ENCODE measurements at places on chromosomes 1 and 21.

GRCh38 chr1:33180226-33180910 lies 1.5 kb downstream of the TRIM62 start:
- DNase-seq, result peak; percentile 73

- DNase-seq, result no peak
Measured at GRCh38 chr1:80987106-80987505, 813.6 kb upstream of the ADGRL2 start.

DNA sequence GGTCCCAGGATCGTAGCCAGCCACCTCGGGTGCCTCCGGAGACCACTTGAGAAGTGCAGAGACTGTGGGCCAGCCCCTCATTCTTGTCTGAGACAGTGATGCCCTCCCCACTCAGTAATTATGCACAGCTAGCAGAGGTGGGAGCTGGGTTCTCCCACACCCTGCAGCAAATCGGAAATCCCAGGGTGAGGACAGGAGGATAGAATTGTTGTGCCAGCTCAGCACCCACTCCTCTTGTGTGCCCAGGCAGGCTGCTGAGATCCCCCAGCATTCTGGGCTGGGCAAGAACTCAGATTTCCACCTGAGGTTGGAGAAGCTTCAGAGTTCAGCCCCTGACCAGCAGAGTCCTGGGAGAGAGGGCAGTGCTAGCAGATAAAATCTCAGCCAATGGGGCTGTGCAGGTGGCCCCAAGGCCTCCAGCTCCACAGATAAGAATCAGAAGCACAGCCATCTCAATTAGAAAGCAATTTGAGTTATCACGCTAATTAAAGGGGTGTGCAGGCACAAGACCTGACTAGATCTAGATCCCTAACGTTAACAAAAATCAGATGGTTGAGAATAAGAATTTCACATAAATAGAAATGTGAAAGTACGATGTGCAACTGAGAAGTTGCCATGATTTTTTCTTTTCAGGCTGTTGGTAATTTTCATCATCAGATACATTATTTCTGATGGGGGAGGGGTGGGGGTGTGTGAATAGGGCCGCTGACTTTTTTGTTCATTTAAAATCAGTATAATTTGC lies 45.5 kb upstream of the IRF2BP2 start:
- no peak for DNase-seq

DNA sequence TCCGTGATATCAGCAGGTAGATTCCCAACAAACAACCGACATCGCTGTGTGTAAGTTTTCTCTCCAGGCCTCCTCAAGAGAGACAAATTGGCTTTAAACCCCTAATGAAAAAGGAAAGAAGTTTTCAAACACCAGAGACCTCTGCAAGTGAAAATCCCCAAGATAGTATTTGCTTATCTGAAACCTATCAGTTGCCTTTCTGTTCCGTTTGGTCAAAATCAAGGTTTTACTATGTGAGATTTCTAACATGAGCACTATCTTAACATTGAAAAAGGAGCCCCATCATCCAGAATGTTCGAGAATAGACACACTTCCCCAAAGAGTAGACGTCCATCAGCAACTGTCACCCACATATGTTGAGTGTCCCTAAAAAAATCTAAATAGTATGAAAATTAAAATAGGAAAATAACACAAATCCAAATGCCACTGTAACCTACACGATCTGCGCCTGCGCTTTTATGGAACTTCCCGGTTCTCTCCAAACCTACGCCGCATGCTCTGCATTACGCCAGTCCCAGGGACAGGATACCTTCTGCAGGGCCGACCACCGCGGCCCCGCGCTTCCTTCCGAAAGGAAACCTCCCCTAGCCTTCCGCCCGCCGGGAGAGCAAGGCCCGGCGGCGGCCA lies 1.4 kb downstream of the SFPQ start:
- no peak for DNase-seq

- no peak for DNase-seq
Measured at GRCh38 chr1:51518033-51518585, 957 bp downstream of the EPS15 start.

DNA sequence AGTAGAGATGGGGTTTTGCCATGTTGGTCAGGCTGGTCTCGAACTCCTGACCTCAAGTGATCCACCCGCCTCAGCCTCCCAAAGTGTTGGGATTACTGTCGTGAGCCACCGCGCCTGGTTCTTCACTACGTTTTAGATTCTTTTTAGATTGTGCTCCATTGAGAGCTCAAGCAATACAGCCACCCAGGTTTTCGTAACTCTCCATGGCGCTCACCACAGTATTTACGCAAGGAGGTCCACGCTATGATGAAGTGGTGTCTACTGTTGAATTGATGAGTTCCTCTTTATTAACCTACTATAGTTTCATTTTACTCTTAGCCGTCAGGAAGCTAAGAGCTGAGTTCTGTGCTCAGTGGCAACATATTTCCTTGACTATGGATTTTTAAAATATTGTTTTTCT lies 1.8 kb upstream of the KIF1B start:
- DNase-seq, result no peak

GRCh38 chr1:65253800-65254319 lies 55.5 kb upstream of the DNAJC6 start:
- no peak for DNase-seq
